ENCODE measurements at places on chromosomes 3 and 15.

DNA sequence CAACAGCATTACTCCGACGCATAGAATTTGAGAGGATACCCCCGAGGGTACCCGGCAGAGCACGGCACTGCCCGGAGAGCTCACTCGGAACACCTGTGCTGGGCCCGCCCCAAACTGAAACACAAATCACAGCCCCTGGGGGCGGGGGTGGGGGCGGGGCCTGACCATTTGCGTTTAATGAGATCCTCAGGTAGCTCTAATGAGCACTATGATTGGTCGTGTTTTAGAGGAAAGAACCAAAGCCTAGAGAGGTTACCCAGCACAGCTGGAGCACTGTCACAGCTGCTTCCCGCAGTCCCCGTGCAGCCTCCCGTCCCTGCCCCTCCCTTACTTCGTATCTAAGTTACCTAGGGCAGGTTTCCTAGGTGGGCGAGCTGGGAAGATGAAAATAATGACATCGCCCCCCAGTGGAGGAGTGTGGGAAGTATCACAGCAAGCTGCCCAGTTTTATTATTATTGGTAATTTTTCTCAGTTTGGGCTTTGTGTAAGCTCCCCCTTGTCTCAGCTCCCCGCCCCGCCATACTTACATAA is 187.1 kb downstream of the PDE8A start:
- DNase-seq = no peak

DNA sequence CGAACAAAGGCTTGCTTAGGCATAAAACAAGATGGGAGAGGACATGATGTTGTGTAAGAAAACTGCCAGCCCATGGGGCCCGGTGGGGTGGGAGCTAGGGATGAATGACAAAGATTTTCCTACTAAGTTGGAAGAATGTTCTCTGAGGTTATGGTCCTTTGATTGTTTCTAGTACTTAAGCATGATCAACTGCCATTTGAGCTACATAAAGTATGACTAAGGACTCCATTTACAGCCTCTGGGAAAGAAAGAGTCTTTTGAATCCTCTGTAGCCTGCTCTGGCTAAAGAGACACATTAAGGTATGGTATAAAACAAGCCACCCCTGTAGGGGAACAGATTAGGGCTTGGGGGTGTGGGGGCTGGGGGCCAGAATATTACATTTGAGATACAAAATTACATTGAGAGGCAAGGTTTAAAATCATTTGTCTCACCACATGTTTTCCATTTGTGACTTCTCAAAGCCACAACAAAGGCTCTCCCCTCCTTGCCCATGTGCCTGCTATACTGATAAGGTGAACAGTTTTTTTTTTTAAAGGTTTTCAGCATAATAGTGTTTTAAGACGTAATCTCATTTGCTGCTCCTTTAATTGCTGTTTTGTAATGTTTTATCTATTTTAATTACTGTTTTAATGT is 323.4 kb downstream of the CHST2 start:
- no peak for DNase-seq

GRCh38 chr3:113495035-113495434 is 19.9 kb downstream of the SPICE1 start:
- DNase-seq = no peak

DNA sequence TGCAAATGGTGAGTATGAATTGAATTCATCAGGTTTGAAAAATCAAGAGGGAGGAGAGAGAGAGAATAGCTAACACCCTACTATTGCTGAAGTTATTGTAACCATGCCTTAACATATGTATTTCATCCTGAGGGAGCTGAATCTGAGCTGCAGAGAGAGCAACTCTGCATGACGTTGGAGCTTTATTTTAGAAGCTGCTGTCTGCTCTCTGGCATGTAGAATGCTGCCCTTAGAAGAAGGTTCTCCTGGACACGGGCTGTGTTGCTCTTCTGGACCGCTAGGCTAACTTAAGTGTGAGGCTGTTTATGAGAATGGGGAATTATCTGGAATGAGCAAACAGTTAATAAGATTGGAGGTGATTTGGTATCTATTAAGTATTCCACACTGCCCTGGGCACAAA is 814.6 kb downstream of the AGBL1 start:
- DNase-seq = no peak

- peak; percentile 34 for DNase-seq
Observed at GRCh38 chr3:113685956-113686721, 10.3 kb downstream of the USF3 start.

DNA sequence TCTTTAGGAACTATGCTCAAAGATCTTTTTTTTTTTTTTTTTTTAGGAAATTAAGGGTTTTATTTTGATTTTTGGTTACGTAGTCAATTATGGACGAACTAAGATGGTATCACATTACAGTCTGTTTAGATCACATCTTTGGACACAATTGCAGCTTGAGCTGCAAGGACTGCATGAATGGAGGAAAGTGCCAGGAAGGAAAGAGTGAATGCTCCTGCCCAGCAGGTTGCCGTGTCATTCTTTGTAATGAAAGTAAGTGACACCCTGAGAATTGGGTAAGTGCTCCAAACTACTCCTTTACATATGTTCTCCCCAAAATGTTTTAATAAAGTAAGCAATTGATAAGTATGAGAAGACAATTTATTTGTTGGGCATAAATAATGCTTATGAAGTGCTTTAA is 716.5 kb upstream of the GOLIM4 start:
- no peak for DNase-seq

- DNase-seq = no peak
Observed at GRCh38 chr3:187952849-187953248, 201.1 kb upstream of the LPP start.

GRCh38 chr3:158106766-158107471 is 699 bp upstream of the SHOX2 start:
- DNase-seq = no peak

DNA sequence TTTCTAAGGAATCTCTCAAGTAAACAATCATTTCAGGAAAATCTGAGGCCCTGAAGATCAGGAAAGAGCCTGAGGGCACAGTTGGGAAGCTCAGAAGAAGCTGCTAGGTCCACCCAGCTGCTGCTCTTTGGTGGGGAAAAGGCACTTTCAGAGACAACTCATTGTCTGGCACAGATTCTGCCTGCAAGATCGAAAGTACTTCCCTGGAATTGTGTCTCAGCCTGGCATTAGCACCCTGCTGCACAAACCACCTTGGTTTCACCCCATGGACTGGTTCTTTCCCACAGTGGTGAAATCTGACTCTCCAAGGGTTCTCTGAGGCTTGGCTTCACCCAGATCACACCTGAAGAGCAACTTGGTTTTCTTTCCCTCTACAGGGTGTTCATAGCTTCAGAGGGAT is 18.7 kb downstream of the THRB start:
- no peak for DNase-seq

DNA sequence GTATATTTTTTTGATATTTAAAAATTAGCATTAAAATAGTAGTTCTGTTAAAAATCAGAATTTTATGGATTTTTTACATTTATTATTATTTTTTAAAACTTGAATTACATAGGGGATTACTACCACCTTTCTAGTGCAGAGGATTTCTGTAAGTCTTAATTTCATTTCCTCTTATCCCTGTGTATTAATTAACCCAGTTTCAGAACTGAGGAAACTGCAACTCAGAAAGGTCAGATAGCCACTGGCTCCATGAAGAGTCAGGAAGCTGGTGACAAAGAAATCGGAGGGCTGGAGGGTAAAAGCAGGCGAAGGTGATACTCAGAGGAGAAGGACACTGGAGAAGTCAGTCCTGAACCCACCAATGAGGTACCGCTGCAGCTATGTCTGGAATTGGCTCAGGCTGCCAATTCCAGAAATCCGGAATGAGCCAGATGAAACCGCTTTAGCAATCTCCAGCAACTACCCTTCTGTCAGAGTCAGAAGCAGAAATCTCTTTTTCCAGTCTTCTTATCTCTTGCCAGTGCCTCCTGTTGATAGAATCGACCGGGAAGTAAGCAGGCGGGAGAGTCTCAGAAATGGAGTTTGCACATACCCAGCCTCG is 308.5 kb downstream of the SV2B start:
- DNase-seq = no peak

DNA sequence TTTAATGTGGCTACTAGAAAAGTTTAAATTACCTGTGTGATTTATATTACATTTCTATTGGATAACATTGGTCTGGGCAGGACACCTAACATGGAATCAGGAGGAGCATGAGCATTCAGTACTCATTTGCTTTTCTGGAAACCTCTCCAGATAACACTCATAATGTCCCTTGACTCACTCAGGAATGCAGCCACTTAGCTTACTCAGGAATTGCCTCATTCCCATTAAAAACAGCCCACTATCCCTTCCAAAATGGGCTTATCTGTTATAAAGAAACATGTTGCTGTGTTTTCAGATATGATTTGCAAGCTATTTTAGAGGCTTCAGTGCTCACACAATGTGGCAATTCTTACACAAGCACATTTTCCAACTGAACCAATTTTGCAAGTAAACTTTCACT is 17.1 kb downstream of the GBE1 start:
- DNase-seq = peak; percentile 49

DNA sequence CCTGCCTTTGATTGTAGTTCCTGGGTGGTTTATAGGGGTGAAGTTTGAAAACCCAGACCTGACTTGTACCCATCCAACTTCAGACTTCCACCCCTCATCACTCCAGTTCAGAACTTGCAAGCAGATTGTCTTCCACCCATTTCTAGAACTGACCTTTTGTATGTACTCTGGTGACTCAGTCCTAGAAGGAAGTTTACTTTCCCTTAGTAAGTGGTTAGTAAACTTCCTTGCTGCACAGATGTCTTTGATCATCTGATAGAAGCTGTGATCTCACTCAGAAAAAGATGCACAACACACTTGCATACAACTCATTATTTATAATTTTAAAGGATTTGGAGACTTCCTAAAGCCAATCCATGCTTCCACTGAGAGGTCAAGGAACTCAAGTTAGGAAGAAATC is 368.0 kb downstream of the MFSD1 start:
- DNase-seq = no peak

- no peak for DNase-seq
Observed at GRCh38 chr3:65627062-65627461, 411.7 kb downstream of the MAGI1 start.

DNA sequence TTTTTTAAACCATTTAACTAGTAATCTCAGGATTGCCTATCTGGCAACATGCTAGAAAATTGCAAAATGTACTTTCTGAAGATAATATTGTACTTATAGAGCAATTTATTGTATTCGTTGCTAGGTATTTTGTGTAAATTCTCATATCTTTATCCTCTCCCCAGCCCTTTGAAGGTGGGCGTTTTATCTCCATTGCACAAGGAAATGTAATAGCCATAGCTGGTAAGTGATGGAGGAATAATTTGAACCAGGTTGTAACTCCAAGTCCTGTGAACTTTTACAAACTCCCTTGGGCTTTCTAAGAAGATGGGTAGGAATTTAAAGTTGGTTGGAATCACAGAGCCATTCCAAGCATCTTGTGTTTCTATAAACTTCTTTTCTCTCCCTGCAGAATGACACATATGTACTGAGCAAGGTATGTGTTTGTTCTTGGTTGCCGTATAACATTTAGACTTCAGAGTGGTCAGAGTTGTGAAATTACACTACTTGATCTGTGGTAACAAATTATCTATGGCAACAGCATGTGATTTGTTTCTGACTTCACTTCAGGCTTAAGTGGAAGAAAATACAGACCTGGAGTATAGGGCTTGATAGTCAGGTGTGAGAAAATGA is 170.9 kb downstream of the AKAP13 start:
- DNase-seq = no peak

GRCh38 chr3:22729981-22730380 is 473.1 kb upstream of the UBE2E2 start:
- no peak for DNase-seq

All from HL-60 (cell line).